KBM-7 (cell line): ENCODE measurements at places on chromosomes 13 and 19.

DNA sequence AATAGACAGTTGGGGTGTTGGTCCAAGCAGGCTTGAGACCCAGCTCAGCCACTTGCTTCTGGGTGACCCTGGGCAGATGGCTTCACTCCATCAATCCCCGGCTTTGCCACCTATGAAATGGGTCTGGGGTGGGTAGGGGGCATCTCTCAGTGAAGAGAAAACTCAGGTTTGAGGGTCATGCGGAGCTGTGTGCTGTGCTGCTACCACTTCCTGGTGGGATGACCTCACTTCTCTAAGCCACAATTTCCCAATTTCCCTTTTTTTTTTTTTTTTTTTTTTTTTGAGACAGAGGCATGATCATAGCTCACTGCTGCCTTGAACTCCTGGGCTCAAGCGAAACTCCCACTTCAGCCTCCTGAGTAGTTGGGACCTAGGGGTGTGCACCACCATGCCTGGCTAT is 4.6 kb upstream of the PLAUR start:
- peak; percentile 78 for DNase-seq

DNA sequence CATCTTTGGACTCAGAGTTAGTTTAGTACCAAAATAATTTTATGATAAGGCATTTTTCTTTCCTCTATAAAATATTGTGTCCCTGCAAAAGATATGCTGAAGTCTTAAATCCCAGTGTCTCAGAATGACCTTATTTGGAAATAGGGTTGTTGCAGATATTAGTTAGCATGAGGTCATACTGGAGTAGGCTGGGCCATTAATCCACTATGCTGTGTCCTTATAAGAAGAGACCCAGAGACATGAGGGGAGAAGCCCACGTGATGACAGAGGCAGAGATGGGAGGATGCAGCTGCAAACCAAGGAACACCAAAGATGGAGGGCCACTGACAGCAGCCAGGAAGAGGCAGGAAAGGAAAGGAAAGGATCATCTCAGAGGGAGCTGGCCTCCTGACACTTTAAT is 6.4 kb downstream of the POGLUT2 start:
- no peak for DNase-seq

GRCh38 chr19:14467391-14467790 is 7.8 kb downstream of the PTGER1 start:
- DNase-seq, result no peak

GRCh38 chr19:5707576-5708575 is 12.1 kb downstream of the LONP1 start:
- no peak for DNase-seq

DNA sequence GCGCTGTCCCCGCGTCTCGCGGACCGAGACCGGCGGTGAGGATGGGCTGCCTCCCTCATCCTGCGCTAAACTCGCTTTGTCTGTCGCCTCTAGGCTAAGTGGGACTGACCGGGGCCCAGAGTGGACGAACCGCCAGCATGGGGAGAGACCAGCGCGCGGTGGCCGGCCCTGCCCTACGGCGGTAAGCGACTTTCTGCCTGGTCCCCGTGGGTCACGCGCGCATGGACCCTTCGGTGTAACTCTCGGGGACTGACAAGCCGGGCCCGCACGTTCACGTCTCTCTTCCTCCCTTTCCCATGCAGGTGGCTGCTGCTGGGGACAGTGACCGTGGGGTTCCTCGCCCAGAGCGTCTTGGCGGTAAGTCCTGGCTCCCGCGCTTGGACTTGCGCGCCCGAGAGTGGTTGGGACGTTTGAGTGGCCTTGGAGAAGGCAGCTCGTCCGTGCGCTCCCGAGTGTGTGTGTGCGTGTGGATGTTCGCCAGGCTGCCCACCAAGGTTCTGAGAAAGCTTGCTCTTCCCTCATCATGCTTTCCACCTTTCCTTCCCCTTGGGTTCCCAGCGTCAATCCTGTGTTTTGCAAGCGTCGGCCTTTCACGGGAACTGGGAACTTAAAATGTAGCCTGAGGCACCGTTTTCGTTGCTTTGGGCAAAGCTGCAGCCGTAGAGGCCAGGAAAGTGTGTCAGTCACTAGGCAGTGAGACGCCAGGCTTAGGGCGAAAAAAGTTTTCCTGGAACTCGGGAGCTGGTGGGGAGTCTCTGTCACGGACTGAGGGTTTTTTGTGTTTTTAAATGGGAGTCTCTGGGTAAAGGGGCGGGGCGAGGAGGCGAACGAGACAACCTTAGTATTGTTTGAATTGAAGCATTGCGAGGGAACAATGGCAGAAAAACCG is 927 bp downstream of the COL4A2 start:
- no peak for DNase-seq

- no peak for DNase-seq
Observed at GRCh38 chr19:31418055-31418454, 68.8 kb upstream of the TSHZ3 start.

DNA sequence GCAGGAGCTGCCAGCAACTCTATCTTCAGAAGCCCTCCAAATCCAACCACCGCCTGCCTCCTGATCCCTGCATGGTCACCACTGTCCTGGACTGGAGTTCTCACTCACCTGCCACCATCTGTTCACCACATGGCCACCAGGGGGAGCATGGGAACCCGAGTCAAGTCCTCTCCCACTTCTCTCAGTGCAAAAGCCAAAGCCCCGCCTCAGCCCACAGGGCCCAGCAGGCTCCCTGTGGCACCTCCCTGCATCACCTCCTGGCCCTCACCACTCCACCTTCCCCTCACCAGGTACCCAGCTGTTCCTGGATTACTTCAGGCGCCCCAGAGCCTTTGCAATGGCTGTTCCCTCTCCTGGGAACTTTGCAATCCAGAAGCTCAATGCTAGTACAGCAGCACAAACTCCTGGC is 5.3 kb downstream of the DHPS start:
- DNase-seq, result peak; percentile 80
